Glutamatergic neuron (in vitro differentiated cells): ENCODE measurements at places on chromosomes 13 and 19. TPM values are rescaled to one million over a fixed set of nuclear protein-coding genes. Genes with fewer than 3 reads are reported as not detected.

Gene ICAM1
- total RNA-seq: not detected

Gene FFAR3
- not detected for total RNA-seq

Gene OR10H5
- total RNA-seq: not detected

Gene ZNF440
- 20.3 TPM for total RNA-seq

Gene PROZ
- not detected for total RNA-seq

Gene ZSCAN5A
- 13.1 TPM for total RNA-seq

Gene FOXA3
- total RNA-seq: 1.0 TPM

Gene DAZAP1
- total RNA-seq: 135 TPM

Gene KIR2DL4
- total RNA-seq: not detected

Gene ZNF850
- total RNA-seq: 3.8 TPM

Gene SBK3
- not detected for total RNA-seq

Gene TMEM38A
- 7.1 TPM for total RNA-seq

Gene LRRC63
- not detected for total RNA-seq

Gene ZNF177
- 6.7 TPM for total RNA-seq

Gene ARHGAP33
- total RNA-seq: 180 TPM

Gene ZNF880
- total RNA-seq: 24.5 TPM

Gene KLK8
- not detected for total RNA-seq

Gene IZUMO1
- not detected for total RNA-seq

Gene OXGR1
- total RNA-seq: not detected

Gene GSX1
- not detected for total RNA-seq

Gene STXBP2
- 32.8 TPM for total RNA-seq

Gene RYR1
- 117 TPM for total RNA-seq

Gene CELF5
- total RNA-seq: 12.5 TPM

Gene ZNF320
- 57.6 TPM for total RNA-seq

Gene HIPK4
- not detected for total RNA-seq

Gene FCER2
- total RNA-seq: not detected

Gene FPR1
- not detected for total RNA-seq

Gene NLRP7
- total RNA-seq: not detected

Gene FCAR
- not detected for total RNA-seq
